CD14-positive monocyte (primary cell): ENCODE measurements at places on chromosomes 1 and 21.

- DNase-seq = no peak
These were observed 151.2 kb downstream of the OMA1 start for GRCh38 chr1:58395355-58395754.

DNA sequence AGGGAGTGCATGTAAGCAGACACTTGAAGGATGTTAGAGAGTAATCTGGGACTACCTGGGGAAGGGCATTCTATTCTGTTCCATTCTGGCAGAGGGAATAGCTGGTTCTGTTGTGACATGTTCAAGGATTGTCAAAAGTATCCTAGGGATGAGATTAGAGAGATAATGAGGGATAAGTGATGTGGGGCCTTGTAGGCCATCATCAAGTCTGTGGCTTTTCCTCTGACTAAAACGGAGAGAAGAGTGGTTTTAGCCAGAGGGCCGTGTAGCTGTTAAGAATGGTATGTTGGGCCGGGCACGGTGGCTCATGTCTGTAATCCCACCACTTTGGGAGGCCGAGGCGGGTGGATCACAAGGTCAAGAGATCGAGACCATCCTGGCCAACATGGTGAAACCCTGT, 23.6 kb downstream of the TGFB2 start:
- DNase-seq = no peak

DNA sequence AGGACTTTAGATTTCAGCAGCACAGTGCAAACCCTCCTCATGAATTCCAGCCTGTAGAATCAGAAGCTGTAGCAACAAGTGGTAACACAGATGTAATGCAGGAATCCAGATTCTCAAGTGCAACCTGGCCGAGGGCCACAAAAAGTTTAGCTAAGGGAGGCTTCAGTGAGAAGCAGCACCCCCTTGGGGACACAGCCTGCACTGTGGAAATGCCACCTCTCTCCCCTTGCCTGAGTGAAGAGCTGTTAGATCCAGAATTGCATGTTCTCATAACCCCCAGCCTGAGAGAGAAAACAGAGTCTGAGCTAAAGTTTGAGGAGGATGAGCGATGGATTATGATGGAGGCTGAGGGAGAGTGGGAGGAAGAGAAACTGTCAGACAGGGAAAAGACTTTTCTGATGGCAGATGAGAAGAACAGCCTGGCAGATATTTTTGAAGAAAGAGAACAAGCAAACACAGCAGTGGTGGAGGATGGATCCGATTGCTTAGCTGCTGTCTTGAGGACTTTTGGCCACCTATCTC, 80.5 kb upstream of the BMP8A start:
- peak; percentile 49 for DNase-seq

DNA sequence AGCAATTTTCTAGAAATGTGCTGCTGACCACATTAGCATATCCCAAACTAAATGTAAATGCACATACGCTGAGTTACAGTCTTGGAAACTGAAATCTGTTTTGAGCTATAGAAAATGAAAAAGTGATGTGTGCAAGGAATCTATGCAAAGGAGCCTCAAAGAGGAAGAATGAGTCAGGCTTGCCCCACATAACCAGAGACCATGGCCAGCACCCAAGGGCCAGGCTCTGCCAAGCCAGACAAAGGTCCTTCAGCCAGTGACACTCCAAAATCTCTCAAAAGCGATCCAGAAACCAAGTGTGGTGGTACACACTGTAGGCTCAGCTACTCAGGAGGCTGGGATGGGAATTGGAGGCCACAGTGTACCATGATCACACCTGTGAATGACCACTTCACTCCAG, 195.2 kb downstream of the TOMM20 start:
- DNase-seq = peak; percentile 92

- no peak for DNase-seq
These were observed 9.2 kb upstream of the PADI1 start for GRCh38 chr1:17195731-17196130.

- DNase-seq = no peak
These were observed 55.3 kb downstream of the MAN1C1 start for GRCh38 chr1:25671929-25672328.
